CD4-positive, alpha-beta T cell treated with Interleukin-17A for 1 hour (primary cell): ENCODE measurements at places on chromosomes 2 and 18.

- DNase-seq = no peak
These were observed 6.4 kb upstream of the D2HGDH start for GRCh38 chr2:241728000-241728399.

DNA sequence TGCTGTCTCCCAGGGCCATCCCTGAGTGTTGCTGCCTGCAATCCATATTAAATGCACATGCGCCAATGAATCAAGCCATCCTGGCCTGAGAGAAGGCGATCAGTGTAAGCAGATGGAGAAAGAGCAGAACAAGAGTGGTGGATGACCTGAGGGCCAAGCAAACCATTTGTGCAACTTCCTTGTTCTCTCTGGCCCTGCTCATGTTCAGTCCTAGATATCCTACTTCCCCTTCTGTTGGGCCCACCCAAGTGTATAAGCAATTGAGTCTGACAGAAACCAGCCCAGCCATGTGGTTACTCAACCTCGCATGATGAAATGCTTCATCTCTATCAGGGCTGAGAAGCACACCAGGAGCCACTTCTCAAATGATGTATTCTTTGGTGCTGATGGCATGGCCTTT, 383.1 kb upstream of the ID2 start:
- DNase-seq = no peak

DNA sequence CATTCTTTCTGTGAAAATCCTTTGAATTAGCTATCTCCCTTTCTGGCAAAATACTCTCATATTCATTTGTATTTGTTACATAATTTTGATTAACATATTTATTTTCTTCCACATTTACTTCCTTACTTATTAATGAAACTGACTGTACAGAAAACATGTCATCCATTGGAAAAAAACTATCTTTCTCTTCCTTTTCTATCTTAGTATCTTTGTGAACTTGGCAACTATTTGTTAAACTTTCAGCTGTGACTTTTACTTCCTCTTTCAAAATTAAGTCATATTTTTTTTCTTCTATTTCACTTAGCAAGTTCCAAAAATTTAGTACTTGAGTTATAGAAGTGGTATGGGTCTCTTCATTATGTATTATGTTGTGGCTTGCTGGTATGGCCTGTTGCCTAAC, 2.6 kb downstream of the RAD51AP2 start:
- DNase-seq = no peak

DNA sequence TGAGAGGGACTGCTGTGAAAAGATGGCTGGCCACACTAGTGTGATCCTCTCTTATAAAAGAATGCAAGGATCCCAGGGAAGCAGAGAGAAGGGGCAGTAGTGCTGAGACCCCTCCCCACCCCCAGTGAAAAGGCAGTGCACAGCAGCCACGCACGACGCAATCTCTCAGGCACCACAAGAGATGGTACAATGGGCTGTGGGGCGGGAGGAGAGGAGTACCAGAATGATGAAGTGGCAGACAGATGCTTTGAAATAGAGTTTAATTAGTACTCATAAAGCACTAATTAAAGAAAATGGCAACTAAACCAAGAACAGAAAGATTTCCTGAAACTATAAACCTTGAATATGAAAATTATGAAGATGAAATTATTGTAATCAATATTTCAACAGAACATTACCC, 29.0 kb downstream of the B4GALT6 start:
- DNase-seq = no peak

GRCh38 chr2:28621172-28622100, 125.6 kb downstream of the PLB1 start:
- peak; percentile 98 for DNase-seq

DNA sequence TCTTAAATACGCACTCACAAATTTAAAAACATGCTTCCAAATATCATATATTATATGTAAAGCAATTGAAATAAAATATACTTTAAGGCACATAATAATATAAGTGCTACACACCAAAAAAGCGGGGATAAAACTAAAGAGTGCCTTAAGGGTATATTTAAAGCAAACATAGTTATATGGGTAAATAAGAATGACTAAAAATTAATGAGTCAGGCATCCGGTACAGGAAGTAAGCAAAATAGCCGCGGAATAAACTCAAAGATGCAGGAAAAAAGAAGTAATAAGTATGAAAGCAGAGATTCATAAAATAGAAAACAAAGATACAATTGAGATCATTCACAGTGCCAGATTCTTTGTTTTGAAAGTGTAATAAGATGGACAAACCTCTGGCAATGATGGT, 503.5 kb upstream of the SOX11 start:
- no peak for DNase-seq

DNA sequence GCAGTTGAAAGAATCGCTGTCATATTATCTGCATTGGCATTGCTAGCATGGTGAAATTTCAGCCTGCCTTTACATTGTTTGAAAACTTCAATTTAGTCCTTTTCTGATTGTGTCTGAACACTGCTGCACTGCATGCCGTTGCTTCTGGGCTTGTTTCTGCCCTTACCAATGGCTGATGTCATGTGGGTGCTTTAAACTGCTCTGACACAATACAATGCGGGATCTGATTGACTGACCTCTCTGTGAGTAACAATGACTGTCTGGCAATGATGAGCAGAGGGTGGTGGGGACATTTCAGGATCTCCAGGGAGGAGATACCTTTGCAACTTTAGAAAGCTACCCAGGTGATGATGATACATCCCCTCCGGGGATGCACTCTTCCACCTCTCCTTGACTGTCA, 119.5 kb upstream of the ZBTB14 start:
- DNase-seq = no peak

GRCh38 chr2:207802650-207803049, 32.9 kb upstream of the FZD5 start:
- DNase-seq = no peak

DNA sequence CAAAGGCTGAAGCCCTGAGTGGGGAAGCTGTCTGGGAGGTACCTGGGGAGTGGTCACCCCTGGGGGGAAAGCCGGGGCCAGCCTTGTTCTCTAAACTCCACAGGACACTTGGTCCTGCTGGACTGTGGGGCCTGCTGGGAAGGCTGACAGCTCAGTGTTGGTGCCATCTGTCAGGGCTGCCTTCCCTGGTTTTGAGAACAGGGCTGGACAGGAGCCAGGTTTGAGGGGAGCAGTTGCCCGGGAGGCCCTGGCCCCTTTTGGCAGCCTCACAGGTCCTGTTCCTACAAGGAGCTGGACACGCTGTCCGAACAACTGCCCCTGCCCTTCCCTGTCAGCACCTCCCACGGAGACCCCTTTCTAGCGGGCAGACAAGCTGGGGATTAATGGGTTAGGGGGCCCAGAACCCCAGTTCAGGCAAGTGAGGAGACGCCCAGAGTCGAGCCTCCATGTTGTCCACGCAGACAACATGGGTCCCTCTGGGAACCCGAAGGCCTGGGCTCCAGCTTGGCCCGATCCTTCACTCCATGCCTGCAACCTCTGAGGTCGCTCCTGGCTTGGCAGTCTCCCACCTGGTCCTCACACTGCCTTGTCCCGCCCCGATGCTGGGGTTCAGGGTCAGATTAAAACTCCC, 40.8 kb downstream of the ATOH8 start:
- DNase-seq = no peak

DNA sequence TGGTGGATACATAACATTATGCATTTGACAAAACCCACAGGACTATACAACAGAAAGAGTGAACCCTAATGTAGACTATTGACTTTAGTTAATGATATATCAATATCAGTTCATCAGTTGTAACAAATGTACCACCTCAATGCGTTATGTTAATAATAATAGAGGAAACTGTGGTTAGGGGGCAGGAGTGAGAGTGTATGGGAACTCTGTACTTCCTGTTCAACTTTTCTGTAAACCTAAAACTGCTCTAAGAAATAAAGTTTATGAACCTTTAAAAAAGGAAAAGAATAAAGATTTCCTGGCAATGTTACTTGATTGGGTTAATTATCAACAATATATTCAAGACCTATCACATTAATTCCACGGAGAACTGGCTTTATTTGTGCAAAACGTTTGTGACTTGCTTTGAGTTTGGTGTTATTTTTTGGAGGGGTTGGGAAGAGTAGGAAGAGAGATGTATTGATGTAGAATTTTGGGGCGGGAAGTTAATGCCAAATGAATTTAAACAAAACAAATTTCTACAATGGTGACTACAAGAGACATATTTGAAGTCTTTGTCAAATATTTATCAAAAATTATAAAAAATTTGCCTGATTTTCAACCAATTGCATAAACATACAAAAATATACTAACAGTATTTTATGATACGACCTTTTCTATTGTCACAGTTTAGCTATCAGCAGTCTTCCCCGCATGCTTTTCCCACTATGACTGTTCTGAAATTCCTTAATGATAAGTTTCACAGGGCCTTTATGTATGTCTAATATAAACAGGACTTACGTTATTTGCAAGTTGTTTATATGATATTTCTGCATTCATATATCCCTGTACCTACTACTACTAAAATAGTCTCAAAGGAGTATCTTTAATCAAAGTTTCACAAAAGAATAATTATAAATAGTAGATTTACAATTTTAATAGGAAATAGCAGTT, 2.1 kb upstream of the RTN4 start:
- peak; percentile 38 for DNase-seq

GRCh38 chr2:88892207-88892606, 200.7 kb downstream of the RPIA start:
- no peak for DNase-seq

DNA sequence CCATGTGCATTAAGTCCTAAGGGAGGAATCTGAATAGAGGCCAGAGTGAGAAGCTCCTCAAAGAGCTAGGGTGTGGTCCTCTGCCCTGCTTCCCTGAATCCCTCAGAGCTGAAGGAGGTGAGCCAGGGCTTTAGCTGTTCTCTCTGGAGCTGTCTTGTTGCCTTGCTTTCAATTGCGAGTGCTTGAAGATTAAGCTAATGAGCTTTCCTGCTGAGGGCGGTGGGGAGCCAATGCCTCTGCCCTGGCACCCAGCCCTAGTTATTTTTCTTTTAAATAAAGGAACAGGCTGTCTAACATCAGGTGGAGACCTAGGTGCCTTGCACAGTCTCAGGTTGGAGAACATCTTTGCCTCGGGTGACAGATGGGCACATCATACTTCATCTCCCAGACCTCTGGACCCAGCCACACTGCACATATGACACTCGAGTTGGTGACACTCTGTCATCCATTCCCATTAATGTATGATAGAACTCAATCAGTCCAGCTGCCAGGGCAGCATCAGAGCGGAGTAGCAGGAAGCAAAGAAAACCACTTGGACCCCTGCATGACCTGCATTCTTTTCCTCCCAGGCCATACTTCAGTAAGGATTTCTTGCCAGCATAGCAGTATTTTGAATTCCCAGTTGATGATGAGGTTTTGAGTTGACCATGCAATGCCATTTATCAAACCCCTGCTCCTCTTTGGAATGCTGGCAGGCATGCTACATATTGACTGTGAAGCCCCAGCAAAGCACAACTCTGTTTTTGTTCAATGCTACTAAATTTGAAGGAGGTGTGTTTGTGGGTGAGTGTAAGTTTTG, 292.7 kb downstream of the RNF144A start:
- no peak for DNase-seq

DNA sequence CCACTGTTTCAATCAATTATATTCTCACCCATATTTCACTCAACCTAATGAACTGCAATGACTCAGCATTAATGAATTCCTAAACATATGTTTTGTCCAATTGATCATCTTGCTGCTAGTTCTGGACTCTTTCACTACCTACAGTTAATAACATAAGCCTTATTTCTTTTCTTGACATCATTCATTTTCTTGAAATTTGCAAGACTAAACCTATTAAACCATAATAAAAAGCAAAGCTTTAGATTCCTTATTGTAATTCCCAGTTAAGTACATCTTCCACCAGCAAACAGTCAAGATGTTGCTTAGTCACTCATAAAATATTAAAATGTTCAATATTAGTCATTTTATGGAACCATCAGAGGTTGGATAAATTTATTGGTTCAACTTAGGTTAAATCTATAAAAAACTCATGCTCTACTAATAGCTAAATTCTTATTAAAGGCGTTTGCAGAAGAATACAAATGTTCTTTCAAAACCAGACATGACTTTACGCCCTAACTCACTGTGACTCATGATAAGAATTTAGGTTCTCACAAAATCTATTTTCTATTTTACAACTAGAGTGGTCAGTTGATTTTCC, 599.4 kb downstream of the RNF144A start:
- no peak for DNase-seq

GRCh38 chr18:57080479-57080878, 66.4 kb upstream of the BOD1L2 start:
- DNase-seq = no peak

GRCh38 chr2:105582952-105583660, 161.6 kb upstream of the NCK2 start:
- DNase-seq = no peak

- DNase-seq = no peak
These were observed 49.8 kb downstream of the LDLRAD4 start for GRCh38 chr18:13268158-13269012.

- no peak for DNase-seq
These were observed 657 bp upstream of the BIN1 start for GRCh38 chr2:127107622-127107999.

GRCh38 chr2:439556-440402, 151.9 kb upstream of the ALKAL2 start:
- no peak for DNase-seq

DNA sequence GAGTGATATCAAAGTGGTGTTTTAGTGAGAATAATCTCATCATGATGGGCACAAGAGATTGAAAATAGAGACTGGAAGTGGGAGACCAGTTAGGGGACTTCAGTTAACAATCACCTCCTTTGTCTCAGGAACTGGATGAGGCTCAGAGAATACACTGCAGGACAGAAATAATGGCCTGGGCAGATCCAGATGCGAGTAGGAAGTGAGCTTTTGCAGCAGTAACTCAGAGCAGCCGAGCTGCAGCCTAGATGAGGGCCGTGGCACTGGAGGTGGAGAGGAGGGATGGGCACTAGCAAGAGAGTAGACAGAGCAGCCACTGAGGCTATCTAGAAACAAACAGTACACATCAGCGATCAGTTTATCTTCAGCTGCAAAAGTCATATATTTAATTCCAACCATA, 48.6 kb downstream of the CYB5A start:
- DNase-seq = no peak

DNA sequence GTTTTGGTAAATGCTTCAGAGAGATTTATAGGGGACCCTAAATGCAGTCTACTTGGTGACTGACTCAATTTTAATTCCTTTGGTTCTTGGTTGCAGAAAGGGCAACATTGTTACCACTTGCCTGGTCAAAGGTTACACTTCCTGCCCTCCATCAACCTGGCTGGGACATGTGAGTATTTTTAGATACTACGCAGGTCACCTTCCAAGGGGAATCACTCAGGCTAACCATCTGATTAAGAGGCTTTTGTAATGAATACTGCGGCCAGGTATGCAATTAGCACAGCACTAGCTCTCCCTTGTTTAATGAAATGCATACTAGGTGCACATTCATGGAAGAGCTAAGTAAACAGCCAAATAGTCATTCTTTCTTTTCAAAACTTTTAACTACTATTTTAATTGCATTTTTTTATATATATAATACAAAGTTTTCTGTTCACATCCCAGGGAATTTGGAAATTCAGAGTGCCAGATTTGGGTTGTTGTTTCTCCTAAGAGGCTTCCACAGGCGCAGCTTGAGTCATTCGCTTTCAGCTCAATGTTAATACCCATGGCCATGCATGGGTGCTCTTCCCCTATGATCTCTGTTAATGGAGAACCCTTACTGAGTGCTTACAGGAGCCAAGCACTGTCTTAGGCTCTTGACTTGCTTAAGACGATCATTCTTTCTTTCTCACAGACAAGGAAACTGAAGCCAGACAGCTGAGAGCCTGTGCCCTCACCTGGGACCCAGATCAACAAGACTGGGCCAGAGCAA, 152.2 kb downstream of the MTX2 start:
- DNase-seq = no peak

GRCh38 chr18:73274812-73275621, 407.2 kb upstream of the NETO1 start:
- no peak for DNase-seq

- peak; percentile 5 for DNase-seq
These were observed 8.1 kb downstream of the SMAD7 start for GRCh38 chr18:48942554-48943261.
